ENCODE measurements at places on chromosomes 2 and 18. TPM values are rescaled to one million over a fixed set of nuclear protein-coding genes. Genes with fewer than 3 reads are reported as not detected.

GRCh38 chr2:231672617-231673347 is 35.5 kb upstream of the PTMA start:
- no peaks in the 10 kb centered on the region for H3K27me3 ChIP-seq
- no peaks in the 10 kb centered on the region for H3K36me3 ChIP-seq
- H3K4me1 ChIP-seq, result peaks cover 43% of the 10 kb centered on the region
- peak overlapping the region; percentile 74 for H3K27ac ChIP-seq
- DNase-seq, result peak; percentile 76

DNA sequence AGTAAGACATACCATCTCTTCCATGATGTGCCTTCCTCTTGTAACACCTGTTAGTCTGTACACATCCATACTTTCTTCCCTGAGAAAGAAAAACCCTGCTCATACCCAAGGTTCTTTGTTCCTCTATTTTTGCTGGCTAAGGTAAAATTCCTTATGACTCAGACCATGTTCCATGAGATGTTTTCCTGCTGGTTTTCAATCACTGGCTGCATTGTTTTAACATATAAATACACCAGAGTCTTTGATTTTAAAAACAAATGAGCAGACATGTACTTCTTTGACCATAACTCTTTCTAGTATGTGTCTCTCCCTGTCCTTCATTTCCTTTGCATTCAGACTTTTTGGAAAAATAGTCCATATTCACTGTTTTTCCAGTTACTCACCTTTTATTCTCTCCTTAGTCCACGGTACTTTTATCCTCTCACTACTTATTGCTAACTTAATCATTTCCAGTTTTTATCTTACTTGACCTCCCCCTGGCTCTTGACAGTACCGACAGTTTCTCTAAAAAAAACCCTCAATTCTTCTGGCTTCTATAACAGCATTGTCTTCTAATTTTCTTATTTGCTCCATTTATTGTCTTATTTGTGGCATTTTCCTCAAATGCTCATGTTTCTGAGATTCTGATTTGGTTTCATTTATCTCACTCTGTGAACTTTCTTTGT is 4.3 kb downstream of the VAPA start:
- DNase-seq, result peak; percentile 42
- H3K36me3 ChIP-seq, result no peaks in the 10 kb centered on the region
- H3K27ac ChIP-seq, result no peak overlapping the region
- H3K4me3 ChIP-seq, result no peak overlapping the region
- peaks cover 46% of the 10 kb centered on the region for H3K4me1 ChIP-seq
- no peaks in the 10 kb centered on the region for H3K27me3 ChIP-seq

DNA sequence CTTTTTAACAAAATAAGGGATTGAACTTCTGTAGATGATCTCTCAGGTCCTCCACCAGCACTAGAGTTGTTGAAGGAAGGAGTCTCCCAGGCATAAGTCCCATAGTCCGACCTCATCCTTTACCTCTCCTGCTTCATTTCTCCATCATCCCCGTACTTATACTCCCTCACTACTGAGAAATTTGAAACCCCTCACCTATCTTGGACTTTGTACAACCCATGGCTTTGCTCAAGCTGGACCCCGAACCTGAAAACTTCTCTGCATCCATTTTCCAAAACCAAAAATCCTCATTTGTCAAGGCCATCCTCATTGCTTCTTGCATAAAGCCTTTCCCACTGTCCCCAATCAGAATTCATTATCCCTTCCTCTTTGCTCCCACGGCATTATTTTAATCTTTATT is 482 bp upstream of the NHEJ1 start:
- H3K27ac ChIP-seq, result no peak overlapping the region
- DNase-seq, result no peak
- H3K4me3 ChIP-seq, result no peak overlapping the region
- H3K27me3 ChIP-seq, result peaks cover 5% of the 10 kb centered on the region

DNA sequence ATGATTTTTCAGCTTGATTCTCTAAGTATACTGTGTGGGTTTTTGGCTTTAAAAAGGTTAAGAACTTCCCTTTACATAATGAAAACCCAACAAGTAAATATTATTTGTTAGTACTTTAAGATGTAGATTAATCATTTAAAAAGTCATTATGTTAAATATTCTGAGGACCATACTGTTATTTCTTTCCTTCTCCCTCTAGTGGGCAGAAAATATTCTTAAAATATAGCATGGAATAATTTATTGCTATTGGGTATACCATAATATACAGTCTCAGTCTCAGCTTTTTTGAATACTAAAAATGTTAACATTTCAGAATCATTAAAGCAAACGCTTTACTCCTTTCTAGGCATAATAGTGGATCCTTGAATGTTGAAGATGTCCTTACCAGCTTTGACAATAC is 28.1 kb downstream of the CAMKMT start:
- H3K27ac ChIP-seq, result no peak overlapping the region
- no peaks in the 10 kb centered on the region for H3K4me1 ChIP-seq
- DNase-seq, result peak; percentile 1
- no peaks in the 10 kb centered on the region for H3K36me3 ChIP-seq
- H3K27me3 ChIP-seq, result no peaks in the 10 kb centered on the region

DNA sequence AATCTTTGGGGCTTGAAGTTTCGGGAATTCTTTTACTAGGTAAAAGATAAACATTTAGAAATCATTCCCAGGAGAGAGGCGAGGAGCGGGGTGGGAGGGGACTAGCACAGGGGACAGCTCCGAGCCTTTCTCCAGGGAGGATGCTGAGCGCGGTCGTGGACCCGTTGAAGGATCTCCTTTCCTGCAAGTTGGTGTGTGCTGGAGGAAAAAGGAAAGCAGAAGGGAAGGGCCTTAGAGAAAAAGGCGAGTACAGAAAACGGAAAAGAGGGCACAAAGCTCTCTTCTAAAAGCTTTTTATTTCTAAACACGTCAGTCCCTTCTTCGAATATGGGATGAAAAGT is 640 bp downstream of the SLC39A6 start:
- H3K36me3 ChIP-seq, result peaks cover 8% of the 10 kb centered on the region
- H3K27ac ChIP-seq, result no peak overlapping the region
- peak overlapping the region; percentile 87 for H3K4me3 ChIP-seq
- DNase-seq, result peak; percentile 45
- no peaks in the 10 kb centered on the region for H3K27me3 ChIP-seq

GRCh38 chr2:110755491-110756078 is 23.2 kb downstream of the ACOXL start:
- H3K27ac ChIP-seq, result no peak overlapping the region
- H3K4me3 ChIP-seq, result no peak overlapping the region
- no peaks in the 10 kb centered on the region for H3K4me1 ChIP-seq
- H3K27me3 ChIP-seq, result no peaks in the 10 kb centered on the region
- H3K36me3 ChIP-seq, result no peaks in the 10 kb centered on the region

DNA sequence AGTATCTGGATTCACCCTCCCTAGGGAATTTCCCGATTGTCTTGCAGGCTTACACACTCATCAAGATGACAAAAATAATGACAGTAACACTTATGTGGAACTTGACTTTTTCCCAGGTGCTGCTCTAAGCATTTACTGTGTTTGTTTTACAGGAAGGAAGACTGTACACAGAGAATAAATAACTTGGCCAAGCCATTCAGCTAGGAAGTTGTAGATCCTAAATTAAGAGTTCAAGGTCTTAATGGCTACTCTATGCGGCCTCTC is 549 bp upstream of the DPP4 start:
- H3K27ac ChIP-seq, result no peak overlapping the region
- DNase-seq, result no peak
- no peak overlapping the region for H3K4me3 ChIP-seq

GRCh38 chr2:24272161-24272802 is 88.1 kb downstream of the ITSN2 start:
- no peaks in the 10 kb centered on the region for H3K27me3 ChIP-seq
- peaks cover 30% of the 10 kb centered on the region for H3K36me3 ChIP-seq
- peaks cover 3% of the 10 kb centered on the region for H3K4me1 ChIP-seq
- H3K27ac ChIP-seq, result no peak overlapping the region
- no peak for DNase-seq
- H3K4me3 ChIP-seq, result no peak overlapping the region

DNA sequence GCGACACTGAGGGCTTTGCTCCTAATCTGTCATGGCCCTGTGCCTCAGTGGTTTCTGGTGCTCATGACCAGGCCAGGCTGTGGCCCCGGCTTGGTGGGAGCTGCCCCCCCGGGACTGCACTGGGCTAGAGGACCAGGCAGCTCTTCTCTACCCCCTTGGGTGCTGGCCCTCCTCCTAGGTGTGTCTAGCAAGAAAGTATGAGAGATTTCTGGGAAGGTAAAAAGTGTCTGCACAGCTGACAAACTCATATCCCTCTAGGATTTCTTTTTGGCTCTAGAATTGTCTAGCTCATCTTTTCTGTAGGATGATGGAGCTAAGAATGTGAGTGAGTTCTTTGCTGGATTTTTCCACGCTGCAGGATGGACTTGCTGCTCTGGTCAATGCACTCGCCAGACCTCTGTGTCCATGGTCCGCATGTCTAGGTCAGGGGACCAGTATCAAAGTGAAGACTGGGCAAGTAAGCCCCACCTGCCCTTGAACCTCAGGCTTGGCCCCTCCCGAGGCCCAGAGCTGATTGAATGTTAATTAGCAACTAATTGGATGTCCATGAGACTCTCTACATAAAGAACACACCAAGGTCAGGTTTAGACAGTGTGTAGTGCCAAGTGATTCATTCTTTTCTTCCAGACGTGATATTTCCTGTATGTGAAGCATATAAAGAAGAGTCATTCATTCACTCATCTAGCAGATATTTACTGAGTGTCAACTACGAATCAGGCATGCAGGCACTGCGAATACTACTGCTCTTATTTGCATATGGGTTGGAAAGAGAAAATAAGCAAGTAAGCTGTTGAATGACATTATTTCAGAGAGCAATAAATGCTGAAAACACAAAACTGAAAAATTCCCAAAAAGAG is 15.6 kb upstream of the PSD4 start:
- no peaks in the 10 kb centered on the region for H3K27me3 ChIP-seq
- no peak overlapping the region for H3K27ac ChIP-seq
- peak overlapping the region; percentile 55 for H3K4me3 ChIP-seq
- DNase-seq, result no peak
- no peaks in the 10 kb centered on the region for H3K4me1 ChIP-seq

- H3K27me3 ChIP-seq, result no peaks in the 10 kb centered on the region
- no peak for DNase-seq
- no peak overlapping the region for H3K4me3 ChIP-seq
- H3K4me1 ChIP-seq, result no peaks in the 10 kb centered on the region
Observed at GRCh38 chr2:31054842-31055388, 83.3 kb downstream of the GALNT14 start.

- no peaks in the 10 kb centered on the region for H3K36me3 ChIP-seq
- no peak overlapping the region for H3K27ac ChIP-seq
- H3K4me1 ChIP-seq, result no peaks in the 10 kb centered on the region
- DNase-seq, result no peak
Observed at GRCh38 chr18:78980279-78980771, 707 bp downstream of the SALL3 start.

DNA sequence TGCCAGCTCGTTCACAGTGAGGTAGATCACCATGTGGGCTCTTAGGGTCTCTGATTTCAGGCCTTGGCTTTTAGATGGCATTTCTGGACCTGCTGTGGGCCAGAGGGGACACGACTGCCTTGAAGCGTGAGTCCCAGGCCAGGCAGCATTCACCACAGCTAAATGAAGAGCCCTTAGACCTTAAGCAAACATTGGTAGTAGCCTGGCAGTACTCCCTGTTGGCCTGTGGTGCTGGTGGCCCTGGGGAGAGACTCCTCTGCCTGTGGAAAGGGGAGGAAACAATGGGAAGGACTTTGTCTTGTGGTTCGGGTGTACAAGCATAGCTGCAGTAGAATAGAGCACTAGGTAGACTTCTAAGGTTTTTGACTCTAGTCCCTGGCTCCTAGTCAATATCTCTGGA is 456.0 kb upstream of the DCC start:
- H3K4me3 ChIP-seq, result no peak overlapping the region
- DNase-seq, result no peak
- no peaks in the 10 kb centered on the region for H3K4me1 ChIP-seq
- H3K27me3 ChIP-seq, result no peaks in the 10 kb centered on the region
- H3K27ac ChIP-seq, result no peak overlapping the region

- no peak overlapping the region for H3K4me3 ChIP-seq
- peaks cover 2% of the 10 kb centered on the region for H3K27me3 ChIP-seq
- H3K4me1 ChIP-seq, result peaks cover 15% of the 10 kb centered on the region
- no peaks in the 10 kb centered on the region for H3K36me3 ChIP-seq
Observed at GRCh38 chr2:60544954-60545560, 8.4 kb downstream of the BCL11A start.

DNA sequence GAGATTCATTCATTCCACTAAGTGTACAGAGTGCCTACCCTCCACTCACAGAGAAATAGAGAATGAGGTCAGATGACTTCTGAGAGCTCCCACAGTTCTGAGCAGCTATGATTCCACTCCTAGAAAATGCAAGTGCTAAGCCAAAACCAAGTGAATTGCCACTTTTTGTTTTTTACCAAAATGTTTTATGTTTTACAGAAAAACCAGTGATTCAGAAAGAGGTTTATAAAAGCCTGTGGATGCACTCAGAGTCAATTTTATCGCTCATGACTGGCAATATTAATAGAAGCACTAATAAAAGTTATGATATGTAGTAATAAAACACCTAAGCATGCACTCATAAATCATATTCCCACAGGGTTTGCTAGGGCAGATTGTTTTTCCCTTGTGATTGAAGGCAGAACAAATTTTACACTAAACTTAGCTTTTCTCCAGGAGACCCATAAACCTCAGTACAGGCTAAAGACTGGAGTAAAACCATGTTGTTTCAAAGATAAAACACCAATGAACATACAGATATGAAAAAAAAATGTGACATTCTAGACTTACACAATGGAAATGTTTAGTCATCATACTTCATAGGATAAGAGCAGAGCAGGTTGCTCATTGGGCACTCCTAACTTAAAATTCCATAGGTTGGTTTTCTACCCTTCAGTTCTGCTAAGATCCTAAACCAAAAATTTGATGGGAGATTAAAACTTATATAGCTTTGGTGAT is 67.5 kb downstream of the PDK1 start:
- H3K4me1 ChIP-seq, result no peaks in the 10 kb centered on the region
- H3K27ac ChIP-seq, result no peak overlapping the region
- peaks cover 2% of the 10 kb centered on the region for H3K36me3 ChIP-seq
- no peak overlapping the region for H3K4me3 ChIP-seq

GRCh38 chr18:77870199-77870598 is 620.6 kb downstream of the GALR1 start:
- H3K4me3 ChIP-seq, result no peak overlapping the region
- H3K4me1 ChIP-seq, result no peaks in the 10 kb centered on the region
- no peak overlapping the region for H3K27ac ChIP-seq

DNA sequence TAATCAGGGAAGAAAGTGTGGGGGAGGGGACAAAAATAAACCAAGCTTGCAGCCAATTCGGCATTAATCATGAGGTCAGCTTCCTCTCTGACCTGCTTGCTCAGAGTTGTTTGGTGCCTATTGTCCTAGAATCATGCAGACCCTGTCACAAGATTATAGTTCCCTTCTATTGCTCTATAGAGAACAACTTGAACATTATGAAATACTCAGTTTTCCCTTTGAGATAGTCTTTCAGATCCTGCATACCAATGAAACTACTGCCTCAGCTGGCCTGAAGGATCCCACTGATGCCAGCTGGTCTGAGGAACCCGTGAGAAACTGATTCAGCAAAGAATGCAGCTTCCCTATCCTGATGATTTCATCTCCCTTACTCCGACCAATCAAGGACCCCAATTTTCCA is 955 bp upstream of the BBS5 start:
- no peaks in the 10 kb centered on the region for H3K27me3 ChIP-seq
- no peaks in the 10 kb centered on the region for H3K4me1 ChIP-seq
- no peak for DNase-seq
- H3K27ac ChIP-seq, result no peak overlapping the region
- no peaks in the 10 kb centered on the region for H3K36me3 ChIP-seq
- H3K4me3 ChIP-seq, result no peak overlapping the region

ALPP gene
- not detected for total RNA-seq

CXCR1 gene
- total RNA-seq, result not detected

MLPH gene
- total RNA-seq, result 0.11 TPM

CNGA3 gene
- 0.04 TPM for total RNA-seq

TRIM54 gene
- total RNA-seq, result 65.9 TPM

CCDC74B gene
- total RNA-seq, result 17.0 TPM

CLEC4F gene
- not detected for total RNA-seq

HOXD4 gene
- total RNA-seq, result not detected

SPR gene
- total RNA-seq, result 16.3 TPM

MYO7B gene
- not detected for total RNA-seq
